Right ventricle myocardium superior (tissue), 1 donor: ENCODE measurements at places on chromosomes 6 and 20. TPM values are rescaled to one million over a fixed set of nuclear protein-coding genes. Genes with fewer than 3 reads are reported as not detected.

The ARFGEF3 gene
- total RNA-seq: 0.86 TPM

The HLA-DMB gene
- total RNA-seq: 10.4 TPM

The HLA-DMA gene
- 16.3 TPM for total RNA-seq

The TRIM40 gene
- total RNA-seq: not detected

- DNase-seq: no peak
These were observed 954.7 kb upstream of the ADGRB3 start for GRCh38 chr6:67680297-67680932.

DNA sequence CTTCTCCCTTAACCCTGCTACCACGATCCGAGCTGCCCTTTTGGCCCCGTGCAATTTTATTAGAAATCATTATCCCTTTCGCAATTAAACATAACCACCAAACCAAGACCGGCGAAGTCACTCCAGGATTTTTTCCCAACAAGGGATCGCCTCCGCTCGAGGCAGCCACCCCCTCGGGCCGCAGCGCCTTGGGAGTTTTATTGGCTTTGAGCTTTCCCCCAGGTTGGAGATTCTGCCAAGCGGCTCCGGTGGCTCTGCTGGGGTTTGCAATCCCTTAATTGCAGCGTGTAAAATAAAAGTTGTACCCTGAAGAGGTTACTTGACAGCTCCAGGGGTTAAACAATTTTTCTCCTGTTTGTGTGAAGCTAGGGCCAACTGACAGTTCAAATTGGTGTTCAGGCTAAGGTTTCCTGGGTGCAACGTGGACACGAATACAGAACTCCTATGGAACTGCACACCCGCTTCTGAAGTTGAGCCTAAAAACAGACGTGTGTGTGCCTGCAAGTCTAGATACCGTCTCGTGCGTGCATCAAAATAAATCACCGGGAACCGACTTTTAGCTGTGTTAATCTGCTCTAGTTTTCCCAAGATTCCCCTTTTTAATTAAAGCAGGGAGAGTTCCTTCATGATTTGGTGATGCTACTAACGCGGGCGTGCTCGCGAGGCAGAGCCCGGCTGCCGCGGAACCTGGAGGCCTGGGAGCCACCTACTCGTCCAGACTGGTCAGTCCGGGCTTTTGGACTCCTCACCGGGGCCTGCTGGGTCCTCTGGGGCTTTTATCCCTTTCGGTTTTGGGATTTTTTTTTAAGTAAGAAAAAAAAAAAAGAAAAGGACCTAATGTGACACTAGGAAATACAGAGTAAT, 975 bp upstream of the TFAP2A start:
- no peak for DNase-seq

- no peak for DNase-seq
These were observed 409.4 kb upstream of the SASH1 start for GRCh38 chr6:147933224-147933623.

DNA sequence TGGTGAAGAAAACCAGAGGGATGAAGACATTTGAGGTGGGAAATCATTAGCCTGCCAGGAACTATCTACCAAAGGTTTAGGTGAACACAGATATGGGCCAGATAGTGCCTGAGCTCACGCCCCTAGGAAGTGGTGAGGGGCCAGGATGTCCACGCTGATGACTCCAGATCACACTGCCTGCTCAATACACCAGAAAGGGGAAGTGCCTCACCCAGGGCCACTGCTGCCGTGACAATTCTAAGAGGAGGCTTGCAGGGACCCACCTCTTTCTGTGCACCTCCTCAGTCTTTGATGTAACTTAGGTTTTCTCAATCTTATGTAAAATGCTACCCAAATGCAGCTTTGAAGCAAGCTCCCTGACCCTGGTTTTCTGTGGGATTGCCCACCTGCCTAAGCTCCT, 5.4 kb upstream of the RAB44 start:
- no peak for DNase-seq

DNA sequence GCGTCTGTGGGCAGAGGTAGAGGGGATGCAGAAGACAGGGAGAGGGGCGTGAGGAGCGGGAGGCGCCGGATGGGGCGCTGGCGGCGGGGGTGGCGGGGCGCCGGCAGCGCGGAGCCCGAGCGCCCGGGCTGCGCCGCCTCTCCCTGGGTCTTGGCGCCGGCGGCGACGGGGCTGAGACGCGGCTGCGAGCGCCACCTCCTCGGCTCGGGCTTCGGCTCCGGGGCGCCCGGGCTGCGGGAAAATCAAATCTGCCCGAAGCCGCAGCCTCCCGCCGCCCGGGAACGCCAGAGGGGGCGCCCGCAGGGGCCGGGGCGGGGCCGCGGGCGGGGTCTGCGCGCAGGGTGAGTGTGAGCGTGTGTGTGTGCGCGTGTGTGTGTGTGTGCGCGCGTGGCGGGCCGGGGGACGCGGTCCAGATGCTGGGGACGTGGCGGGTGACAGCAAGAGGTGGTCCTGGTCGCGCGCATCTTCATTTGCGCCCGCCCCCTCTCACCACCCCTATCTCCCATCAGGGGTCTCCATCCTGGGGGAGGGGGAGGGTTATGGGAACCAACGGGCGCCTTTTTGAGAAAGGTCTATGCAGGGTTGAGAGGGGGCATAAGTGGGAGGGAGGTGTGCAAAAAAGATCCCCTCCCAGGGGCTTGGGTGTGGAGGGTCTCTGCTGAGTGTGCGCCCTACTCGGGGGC, 646 bp upstream of the CPNE5 start:
- DNase-seq: peak; percentile 77

GRCh38 chr20:9831032-9831431, 7.8 kb downstream of the PAK5 start:
- DNase-seq: no peak

DNA sequence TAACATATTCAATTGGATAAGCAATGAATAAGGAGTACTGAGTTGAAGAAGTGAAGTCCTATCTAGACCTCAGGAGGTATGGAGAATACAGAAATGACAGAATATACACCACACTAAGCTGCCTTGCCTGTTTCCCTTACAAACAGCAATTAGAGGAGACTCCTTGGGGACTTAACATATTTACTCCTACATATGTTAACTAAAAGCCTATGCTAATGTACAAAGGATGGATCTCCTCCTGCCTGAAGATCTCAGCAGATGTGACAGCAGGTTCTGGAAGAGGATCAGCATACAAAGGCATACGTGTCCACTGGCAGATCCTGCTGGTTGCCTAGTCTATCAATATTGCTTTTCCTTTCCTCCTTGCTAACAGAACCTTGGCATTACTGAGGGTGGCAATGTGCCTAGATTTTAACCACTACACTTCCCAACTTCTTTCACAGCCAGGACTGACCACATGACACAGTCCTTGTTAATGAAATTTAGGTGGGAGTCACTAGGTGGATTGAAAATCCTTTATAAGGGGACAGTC, 29.6 kb downstream of the PRKN start:
- DNase-seq: no peak

- no peak for DNase-seq
These were observed 54.4 kb downstream of the GNAS start for GRCh38 chr20:58906894-58907293.

DNA sequence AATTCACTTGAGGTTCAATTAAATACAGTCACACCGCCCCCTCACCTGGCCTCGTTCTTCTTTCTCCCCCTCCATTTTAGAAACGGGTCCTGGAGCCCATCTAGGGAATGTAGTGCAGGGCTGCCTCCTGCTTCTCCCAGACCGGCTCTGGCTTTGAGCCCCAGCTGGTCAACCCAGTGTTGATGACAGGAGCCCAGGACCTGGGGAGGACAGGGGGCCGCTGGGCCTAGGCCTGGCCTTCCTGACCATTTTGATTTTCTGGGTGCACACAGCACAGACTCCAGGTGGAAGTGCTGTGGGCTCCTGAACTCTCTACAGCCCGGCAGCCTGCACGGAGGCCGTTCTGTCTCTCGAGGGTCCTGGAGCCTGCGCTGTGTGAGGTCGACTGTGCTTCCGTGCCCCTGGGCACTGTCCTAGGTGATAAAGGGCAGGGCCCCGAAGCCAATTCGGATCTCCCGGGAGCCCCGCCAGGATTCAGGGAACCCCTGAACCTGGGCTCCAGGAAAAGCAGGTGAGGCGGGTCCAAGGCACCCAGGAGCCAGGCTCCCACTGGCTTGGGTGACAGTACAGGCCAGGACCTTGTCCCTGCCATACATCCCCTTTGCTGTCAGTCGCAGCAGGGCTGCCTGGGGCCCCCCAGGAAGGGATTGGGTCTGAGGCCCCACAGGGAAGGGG, 23.3 kb downstream of the NPEPL1 start:
- peak; percentile 30 for DNase-seq
